ENCODE measurements at places on chromosomes 5 and 9. TPM values are rescaled to one million over a fixed set of nuclear protein-coding genes. Genes with fewer than 3 reads are reported as not detected.

Gene CATSPER3
- 0.50 TPM for total RNA-seq

- DNase-seq, result no peak
Observed at GRCh38 chr5:127957183-127957582, 126.4 kb upstream of the SLC12A2 start.

DNA sequence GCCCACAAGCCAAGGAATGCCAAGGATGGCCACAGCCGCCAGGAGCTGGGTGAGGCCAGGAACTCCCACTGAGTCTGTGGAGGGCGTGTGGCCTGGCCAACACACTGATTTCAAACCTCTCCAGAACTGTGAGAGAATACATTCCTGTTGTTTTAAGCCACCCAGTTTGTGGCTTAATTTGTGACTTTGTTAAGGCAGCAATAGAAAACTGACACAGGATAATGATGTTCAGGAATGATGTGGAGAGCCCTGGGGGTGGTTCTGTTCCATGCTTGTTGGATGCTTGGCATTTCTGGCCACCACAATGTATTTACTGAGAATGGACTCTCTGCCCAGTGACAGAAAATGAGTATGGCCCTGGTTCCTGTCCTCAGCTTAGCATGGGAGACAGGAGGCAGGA is 82.8 kb downstream of the DAP start:
- no peak for DNase-seq

Gene RECK
- total RNA-seq, result 6.4 TPM

DNA sequence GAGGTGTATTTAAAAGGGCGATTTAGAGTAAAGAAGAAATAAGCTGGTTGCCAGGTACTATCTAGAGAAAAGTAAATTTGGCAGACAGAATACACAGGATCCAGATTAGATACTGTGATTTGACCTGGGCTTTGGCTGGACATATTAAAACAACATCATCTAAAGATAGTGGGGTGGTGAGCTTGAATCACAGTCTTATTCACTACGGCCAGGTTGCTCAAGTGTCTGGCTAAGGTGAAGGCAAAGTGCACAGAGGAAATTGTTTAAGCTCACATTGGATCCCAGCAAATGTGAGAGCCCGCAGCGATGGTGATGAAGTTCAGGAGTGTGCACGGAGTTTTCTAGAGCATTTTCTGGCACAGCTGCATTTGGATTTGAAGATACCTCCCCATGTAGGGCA is 398.2 kb upstream of the MEF2C start:
- no peak for DNase-seq

Gene SPAG8
- 0.81 TPM for total RNA-seq
